CD8-positive, alpha-beta memory T cell (primary cell): ENCODE measurements at places on chromosomes 12 and 14.

- no peak for DNase-seq
These were observed 31.2 kb upstream of the KLC1 start for GRCh38 chr14:103597623-103598377.

GRCh38 chr14:76769636-76770292 is 8.5 kb downstream of the VASH1 start:
- DNase-seq = no peak

DNA sequence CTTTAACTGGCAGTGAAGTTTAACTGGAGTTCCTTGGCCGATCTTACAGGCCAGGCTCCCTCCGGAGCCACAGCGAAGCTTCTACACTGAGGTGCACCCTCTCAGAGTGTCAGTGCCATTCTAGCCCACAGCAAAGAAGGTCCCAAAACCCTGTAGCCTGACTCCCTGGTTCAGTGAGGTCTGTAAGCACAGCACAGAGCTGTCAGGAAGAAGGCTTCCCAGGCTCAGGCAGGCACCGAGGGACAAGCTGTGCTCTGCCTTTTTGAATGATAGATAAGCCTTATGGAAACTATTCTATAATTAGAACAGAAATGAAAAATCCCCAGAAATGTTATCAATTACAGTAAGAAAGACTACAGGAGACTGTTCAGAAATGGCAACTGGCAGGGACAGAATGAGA is 40.2 kb downstream of the MOK start:
- no peak for DNase-seq

DNA sequence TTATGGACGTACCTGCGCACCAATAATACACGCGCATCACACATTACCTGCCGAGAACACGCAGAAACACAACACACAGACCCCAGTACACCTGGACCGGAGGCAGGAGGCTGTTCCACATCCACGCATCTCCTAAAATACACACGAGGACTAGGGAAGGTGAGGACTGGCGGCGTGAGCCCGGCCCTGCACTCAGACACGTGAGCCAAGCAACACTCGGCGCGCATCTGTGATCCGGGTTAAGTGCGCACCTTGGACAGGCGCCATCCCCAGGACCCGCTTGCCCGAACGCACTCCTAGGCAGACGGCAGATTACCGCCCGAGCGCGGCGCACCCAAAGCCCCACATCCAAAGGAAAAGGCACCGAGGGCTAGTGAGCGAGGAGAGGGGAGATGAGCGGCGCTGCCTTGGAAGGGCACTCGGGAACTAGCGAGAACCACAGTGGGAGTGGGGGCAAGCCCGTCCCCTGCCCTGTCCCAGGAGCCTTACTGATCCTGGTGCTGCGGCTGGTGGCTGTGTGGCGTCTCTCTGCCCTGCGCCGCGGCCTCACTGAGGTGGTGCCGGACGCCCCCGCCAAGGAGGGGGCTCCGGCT is 417 bp downstream of the GLS2 start:
- DNase-seq = no peak

DNA sequence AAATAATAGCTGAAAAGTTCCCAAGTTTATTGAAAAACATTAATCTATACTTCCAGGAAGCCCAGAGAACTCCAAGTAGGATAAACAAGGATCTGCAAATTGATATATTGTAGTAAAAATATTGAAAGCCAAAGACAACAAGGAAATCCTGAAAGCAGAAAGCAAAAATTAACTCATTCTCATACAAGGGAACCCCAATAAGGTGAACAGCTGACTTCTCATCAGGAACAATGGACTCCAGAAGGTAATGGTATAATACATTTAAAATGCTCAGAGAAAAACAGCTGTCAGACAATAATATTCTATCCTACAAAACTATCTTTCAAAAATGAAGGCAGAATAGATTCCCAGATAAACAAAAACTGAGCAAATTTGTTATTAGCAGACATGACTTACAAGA is 138.1 kb upstream of the BMP4 start:
- no peak for DNase-seq

GRCh38 chr14:98959958-98960616 is 311.9 kb downstream of the BCL11B start:
- no peak for DNase-seq

DNA sequence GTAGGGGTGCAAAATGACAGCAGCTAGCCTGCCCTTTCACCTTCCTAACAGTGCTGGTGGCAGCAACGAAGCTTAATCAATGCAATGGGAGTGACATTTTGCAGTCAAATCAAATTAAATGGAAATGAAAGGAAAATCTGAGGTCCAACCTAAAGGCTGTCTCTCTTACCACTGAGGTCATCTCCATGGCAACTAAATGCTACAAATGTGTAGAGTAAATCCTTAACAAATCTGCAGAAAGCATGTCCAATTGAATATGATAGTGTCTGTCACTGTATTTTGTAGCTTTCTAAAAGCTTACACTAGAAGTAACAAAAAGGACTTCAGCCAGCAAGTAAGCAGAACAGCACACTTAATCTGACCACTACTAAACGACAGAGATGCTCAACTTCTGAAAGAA is 488.8 kb downstream of the BCAT1 start:
- no peak for DNase-seq

DNA sequence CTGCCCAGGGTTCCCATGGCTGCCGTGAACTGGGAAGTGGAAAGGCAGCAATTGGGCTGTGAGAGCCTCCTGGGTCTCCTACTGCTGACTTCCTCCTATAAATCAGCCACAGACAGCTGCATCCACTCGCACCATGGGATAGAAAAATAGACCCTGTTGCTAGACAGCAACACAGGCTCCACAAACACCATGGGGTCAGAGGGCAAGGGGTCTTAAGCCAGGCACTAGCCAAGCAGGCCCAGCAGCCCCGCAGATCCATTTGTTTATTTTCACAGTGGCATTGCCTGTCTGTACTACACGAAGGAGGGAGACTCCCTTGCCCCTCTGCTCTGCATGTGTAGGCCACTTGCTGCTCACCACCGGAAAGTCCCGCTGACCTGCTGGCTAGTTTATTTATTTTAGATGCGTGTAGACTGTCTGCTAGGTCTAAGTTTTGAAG is 139.8 kb downstream of the DACT1 start:
- no peak for DNase-seq

GRCh38 chr12:131830335-131830913 is 2.2 kb downstream of the MMP17 start:
- DNase-seq = peak; percentile 25

- DNase-seq = no peak
These were observed 59.1 kb downstream of the EXOC5 start for GRCh38 chr14:57209561-57209960.

GRCh38 chr14:69708586-69709560 is 58.1 kb upstream of the SRSF5 start:
- DNase-seq = no peak

DNA sequence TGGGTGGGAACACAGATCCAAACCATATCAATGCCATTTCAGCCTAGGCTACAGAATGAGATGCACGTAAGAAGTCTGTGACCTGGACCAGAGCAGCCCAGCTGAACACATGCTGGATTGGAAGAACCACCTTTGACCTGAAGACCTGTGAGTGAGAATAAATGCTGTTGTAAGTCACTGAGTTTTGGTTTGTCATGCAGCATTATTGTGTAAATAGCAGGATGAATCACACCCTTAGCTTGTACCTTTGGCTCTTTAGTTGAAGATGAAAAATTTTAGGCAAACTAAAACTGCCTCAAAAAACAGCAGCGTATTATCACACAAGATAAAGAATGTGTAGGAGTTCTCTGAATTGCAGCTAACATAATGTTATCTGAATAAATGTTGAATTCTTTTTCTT is 199.4 kb upstream of the LRIG3 start:
- no peak for DNase-seq

DNA sequence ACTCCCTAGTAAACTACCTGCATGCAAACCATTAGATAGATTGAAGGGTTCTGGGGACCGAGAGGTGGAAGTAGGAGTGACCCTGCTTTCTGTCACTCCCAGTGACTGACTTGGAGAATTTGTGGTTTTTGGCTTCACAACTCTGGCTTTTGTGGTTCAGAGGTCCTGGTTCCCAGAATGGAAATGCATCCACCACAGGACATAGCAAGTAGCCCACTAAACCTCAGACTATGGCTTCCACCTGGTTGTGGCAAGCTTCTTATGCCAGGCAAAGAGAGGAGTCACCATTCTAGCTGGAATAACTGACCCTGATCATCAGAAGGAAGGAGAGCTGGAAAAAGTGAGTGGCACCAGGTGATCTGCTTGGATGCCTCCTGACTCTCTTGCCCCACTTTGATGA is 162.4 kb upstream of the TMEM260 start:
- DNase-seq = no peak

- no peak for DNase-seq
These were observed 600.9 kb upstream of the FLRT2 start for GRCh38 chr14:84929086-84929485.

DNA sequence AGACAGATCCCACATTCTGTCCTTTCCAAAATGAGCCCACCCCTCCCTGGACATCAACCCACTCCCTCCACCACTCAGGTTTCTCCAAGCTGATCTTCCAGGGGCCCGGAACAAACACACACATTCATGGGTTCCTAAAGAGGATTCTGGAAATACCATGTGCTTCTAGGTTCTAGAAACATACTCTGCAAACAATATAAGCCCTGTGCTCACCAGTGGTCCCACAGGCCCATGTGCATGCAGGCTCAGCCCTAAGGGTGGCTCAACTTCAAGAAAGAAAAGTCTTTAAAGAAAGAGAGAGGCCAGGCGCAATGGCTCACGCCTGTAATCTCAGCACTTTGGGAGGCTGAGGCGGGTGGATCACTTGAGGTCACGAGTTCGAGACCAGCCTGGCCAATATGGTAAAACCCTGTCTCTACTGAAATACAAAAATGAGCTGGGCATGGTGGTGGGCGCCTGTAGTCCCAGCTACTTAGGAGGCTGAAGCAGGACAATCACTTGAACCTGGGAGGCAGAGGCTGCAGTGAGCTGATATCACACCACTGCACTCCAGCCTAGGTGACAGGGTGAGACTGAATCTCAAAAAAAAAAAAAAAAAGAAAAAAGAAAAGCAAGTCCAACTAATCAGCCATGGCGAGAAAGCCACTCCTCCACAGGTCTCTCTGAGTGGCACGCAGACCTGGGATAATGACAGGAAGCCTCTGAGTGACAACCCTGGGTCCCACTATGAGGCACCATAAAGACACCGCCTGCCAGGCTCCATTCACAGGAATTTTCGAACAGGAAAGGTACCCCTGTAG is 59.5 kb upstream of the PNMA1 start:
- DNase-seq = no peak

DNA sequence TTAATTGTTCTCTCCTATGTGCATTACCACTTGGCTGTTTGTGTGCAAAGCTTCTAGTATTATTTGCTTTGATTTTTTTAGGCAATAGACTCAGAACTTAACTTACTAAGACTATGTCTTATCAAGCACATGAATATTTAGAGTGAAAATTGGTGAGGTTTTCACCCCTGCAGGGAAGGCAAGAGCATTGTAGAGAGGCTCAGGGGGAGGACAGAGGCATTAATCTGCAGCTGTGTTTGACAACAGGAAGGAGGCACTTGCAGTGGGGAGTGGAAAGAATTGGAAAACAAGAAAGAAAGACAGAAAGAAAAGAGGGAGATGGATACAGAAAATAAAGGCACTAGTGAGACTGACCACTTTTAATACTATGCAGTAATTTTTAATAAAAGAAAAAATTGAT is 431.6 kb downstream of the PDZRN4 start:
- no peak for DNase-seq

GRCh38 chr14:72617391-72618031 is 276.4 kb downstream of the DPF3 start:
- DNase-seq = no peak

GRCh38 chr12:93425736-93426411 is 15.9 kb downstream of the UBE2N start:
- no peak for DNase-seq

DNA sequence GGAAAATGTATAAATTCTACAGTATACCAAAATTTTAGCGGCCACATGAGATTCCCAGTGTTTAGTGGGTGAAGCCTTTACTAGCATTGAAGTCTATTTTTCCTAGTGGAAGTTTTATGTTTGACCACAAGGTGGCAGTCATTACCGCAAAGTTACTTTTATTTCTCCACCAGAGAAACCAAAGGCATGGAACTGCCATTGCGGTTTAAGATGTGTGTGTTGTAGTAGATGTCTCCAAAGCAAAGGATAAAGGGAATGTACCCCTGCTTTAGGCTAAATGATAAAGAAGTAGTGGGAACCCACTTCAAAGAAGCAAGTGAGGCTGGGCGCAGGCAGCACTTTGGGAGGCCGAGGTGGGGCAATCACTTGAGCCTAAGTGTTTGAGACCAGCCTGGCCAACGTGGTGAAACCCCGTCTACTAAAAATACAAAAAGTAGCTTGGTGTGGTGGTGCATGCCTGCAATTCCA is 140.5 kb downstream of the PRKCH start:
- peak; percentile 57 for DNase-seq

GRCh38 chr14:69068744-69069421 is 84.0 kb downstream of the DCAF5 start:
- no peak for DNase-seq

GRCh38 chr12:45547822-45548221 is 181.7 kb upstream of the ARID2 start:
- DNase-seq = no peak

GRCh38 chr14:50417853-50418252 is 21.2 kb upstream of the CDKL1 start:
- no peak for DNase-seq

GRCh38 chr12:108302016-108302402 is 37.1 kb downstream of the CMKLR1 start:
- DNase-seq = peak; percentile 6

- DNase-seq = no peak
These were observed 194.1 kb downstream of the BTG1 start for GRCh38 chr12:91951571-91951970.

GRCh38 chr12:84605983-84606382 is 306.6 kb downstream of the SLC6A15 start:
- DNase-seq = no peak

- DNase-seq = no peak
These were observed 36.4 kb downstream of the PPM1H start for GRCh38 chr12:62898526-62898925.

- no peak for DNase-seq
These were observed 290.0 kb upstream of the NOVA1 start for GRCh38 chr14:26887847-26888246.

GRCh38 chr12:121038861-121039668 is at the start of gene OASL:
TSS of gene OASL (minus strand) at chr12:121039246. CDS start at chr12:121038971, 275 bp downstream.
- peak; percentile 75 for DNase-seq
